ENCODE measurements at places on chromosomes 4 and X.

DNA sequence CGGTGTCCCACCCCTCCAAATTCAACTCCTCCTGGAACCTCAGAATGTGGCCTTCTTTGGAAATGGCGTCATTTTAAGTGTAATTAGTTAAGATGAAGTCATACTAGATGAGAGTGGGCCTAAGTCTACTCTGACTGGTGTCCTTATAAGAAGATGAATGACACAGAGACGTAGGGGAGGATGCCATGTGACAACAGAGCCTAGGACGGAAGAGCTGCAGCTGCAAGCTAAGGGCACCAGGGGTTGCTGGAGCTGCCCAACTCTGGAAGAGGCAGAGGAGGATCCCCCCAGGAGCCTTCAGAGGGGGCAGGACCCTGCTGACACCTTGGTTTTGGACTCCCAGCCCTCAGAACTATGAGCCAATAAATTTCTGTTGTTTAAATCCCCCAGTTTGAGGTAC, 115.1 kb downstream of the STK32B start:
- DNase-seq = no peak

DNA sequence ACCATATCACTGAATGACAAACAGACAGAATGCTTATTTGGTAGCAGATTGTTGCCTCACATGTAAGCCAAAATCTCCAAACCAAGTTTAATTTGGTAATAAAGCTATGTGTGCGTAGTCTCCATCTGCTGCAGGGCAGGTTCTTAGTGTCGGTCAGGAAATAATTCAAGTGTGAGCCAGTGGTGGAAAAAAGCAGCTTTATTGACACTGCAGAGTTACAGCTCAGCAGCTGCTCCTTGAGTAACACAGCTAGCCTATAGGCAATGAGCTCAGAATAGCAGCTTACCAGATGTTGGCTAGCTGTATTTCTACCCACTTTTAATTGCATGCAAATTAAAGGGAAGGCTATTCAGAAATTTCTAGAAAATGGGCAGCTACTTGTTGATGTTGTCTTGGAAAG, 757.8 kb upstream of the HS3ST1 start:
- DNase-seq = no peak

DNA sequence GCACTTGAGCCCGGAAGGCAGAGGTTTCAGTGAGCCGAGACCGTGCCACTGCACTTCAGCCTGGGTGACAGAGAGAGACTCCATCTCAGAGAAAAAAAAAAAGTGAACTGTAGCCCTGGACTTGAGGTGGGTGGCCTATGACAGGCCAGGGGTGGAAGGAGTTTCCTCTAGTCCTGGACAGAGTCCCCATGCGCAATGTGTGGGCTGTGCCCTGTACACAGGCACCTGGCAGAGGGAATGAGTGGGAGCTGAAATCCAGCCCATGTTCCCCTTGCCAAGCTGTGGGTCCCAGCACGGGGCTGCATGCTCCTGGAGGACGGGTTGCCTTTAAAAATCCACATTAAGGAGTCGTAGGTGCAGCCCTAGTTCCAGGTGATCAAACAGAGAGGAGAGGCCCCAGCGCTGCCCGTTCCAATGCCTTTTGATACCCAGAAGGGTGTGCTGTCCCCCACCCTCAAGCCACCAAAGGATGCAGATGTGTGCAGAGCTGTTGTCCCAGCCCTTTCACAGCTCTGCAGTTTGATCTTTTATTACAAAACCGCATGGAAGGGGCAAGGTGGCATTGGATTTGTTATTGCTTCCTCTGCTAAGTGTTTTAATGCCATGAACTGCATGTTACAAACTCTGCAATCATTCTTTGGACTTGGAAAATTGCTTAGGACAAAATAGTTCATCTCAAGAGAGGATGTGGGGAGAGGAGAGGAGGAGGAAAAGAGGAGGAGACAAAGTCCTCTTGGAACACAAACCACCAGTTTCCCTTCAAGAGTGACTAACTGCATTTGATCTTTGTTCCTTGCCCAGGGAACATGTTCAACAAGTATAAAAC, 38.0 kb upstream of the PDK3 start:
- DNase-seq = no peak

GRCh38 chr4:2930758-2931511, 32.3 kb downstream of the NOP14 start:
- DNase-seq = no peak

DNA sequence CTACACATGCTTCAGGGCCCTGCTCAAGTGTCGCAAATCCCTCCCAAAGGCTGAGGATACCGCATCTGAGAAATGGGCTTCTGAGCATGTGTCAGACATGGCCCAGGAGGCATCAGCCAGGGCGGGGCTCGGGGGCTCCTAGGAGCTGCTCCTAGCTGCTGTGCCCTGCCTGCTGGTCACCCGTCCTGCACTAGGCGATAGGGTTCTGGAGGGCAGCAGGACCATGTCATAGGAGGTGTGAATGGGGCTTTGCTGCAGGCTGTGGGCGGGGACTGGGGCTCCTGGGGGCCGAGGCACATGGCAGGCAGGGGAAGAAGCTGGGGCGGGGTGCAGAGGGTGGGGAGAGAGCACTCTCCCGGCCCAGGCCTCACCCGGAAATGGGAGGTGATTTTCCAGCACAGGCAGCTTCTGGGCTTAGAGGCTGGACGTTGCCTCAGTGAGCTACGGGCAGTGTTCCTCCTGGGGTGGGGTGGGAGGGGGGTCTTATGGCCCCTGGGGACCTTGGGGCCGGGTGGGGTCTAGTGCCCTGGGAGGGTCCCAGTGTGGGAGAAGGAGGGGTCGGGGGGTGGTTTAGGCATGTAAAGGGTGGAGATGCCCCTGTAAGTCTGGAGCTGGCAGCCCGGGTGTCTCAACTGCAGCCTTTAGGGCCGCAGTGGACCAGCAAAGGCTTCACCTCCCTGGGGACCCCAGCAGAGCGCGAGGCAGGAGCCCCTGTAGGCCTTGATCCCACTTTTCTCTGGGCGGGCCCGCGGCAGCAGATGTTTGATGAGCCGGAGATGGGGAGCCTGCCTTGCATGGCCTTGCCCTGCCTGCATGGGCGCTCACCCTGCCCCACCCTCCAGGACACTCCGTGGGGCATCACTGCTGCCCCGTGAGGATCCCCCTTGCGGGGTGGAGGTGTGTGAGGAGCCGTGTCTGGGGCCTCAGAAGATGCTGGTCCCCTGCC, 98.6 kb upstream of the LRPAP1 start:
- DNase-seq = no peak

DNA sequence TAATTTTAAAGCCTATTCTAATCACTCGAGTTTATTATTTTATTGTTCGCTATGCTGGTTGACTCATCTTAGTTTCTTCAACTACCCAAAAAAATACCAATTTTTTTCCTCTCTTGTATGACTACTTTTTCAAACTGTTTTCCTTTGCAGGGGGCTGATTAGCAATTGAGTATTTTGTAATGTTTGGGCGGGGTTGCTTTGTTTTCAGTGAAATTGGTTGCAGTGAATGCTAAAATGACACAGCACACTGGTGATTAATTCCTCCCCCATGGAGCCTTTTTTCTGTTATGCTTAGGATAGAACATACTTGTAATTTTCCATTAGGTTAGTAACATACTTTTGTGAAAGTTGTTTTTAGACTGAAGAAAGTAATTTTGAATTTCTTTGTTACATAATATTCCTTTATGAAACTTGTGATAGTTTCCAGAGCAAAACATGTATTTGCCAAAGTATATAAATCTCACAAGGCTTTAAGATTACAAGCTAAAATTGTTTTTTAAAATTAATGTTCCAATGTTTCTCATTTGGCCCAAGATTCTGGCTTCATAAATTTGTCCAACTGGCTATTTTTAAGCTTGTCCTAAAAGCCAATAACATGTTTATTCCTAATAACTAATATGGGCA, 120.4 kb downstream of the CHIC1 start:
- no peak for DNase-seq

DNA sequence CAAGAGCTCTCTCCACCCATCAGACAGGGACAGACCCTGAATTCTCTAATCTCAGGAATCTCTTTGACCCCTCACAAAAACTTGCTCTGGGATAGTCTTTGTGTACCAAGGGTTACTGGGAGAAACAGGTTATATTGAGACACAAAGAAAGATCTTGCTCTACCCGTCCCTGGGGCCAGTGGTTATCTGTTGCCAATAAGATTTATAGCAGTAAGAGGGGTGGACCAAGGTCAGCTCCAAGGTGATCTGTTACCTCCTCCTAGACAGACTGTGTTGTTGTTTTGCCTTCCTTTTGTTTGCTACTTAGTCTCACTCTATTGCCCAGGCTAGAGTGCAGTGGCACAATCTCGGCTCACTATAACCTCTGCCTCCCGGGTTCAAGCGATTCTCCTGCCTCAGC, 16.3 kb upstream of the ATP6AP2 start:
- no peak for DNase-seq

DNA sequence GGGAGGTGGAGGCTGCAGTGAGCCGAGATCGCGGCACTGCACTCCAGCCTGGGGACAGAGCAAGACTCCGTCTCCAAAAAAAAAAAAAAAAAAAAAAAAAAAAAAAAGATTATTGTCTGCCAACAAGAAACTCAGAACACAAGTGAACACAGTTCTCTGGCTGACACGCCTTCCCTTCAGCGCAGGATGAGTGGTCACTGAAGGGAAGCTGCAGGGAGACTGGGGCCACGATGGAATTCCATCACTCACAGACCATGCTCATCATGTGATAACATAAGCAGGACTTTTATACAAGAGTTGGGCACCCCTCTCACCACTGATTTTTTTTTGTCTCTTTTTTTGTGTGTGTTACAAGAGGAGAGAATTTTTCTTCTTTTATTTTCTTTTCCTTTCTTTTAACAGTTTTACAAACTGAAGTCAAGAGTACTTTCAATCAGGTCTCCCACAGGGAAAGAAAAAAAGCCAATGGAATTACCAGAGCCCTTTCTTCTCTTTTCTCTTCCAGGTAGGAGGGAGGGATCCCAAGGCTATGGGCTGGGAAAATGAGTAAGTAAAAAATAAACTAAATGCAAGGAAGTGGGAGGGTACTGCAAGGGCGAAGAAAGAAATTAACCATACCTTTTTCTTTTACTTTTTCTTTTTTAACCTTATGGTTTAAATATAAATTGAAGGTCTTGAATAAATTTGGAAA, 435.6 kb downstream of the GPM6A start:
- DNase-seq = no peak

GRCh38 chr4:16480011-16480410, 253.7 kb upstream of the TAPT1 start:
- no peak for DNase-seq

DNA sequence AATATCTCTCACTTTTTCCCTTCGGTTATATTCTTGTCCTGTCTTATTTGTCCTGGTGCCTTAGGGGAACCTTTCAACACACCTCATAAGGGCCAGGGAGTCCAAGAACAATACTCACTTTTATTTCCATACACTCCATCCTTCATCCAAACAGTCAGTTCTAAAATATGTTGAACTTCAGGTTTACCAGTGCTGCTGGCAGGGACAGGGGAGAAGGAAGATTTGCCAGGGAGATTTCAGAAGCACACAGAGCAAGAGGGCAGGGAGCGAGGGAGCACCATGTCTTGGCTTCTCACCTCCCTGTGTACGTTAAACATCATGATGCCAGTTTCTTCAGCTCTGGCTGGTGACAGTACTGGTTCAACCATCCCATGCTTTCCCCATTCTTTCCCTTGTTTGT, 631.1 kb upstream of the FAT1 start:
- no peak for DNase-seq

GRCh38 chr4:40619600-40619999, 10.1 kb downstream of the RBM47 start:
- DNase-seq = no peak

- DNase-seq = no peak
These were observed 257.4 kb downstream of the NLGN4X start for GRCh38 chrX:5971300-5971699.

GRCh38 chr4:36163198-36163597, 81.1 kb downstream of the ARAP2 start:
- DNase-seq = no peak

DNA sequence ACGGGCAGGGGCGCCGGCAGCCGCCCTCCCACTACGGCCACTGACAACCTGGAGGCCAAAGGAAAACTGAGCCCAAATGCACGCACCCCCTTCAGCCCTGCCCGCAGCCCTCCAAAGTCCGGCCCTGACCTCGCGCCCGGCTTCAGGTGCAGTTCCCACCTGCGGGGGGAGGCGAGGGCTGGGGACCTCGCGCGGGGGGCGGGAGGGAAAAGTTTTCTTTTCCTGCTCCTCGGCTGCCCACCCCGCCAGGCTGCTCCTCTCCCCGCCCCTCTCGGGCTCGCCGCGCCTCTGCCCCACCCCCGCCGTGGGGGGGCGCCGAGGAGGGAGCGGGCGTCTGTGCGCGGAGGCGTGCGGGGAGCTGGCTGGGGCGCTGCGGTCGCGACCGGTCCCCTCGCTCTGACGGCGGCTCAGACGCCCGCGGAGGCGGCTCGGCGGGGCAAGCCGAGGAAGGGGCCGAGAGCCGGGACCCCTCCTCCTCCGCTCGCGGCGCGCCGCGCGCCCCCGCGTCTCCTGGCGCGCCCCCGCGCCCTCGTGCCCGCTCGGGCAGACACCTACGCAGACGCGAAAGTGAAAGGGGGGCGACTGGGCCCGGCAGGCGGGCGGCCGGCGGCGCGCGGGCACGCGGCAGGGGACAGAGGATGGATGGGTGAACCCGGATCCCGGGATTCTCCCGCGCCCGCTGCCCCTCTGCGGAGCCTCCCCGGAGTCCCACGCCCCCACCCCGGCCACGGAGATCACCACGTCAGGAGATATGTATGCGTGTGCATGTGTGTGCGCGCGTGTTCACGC, 3.1 kb upstream of the NR3C2 start:
- DNase-seq = peak; percentile 14

- DNase-seq = peak; percentile 15
These were observed 46.6 kb downstream of the MAP7D3 start for GRCh38 chrX:136204571-136204970.

- no peak for DNase-seq
These were observed 467.0 kb downstream of the PCDH18 start for GRCh38 chr4:137065311-137065710.

DNA sequence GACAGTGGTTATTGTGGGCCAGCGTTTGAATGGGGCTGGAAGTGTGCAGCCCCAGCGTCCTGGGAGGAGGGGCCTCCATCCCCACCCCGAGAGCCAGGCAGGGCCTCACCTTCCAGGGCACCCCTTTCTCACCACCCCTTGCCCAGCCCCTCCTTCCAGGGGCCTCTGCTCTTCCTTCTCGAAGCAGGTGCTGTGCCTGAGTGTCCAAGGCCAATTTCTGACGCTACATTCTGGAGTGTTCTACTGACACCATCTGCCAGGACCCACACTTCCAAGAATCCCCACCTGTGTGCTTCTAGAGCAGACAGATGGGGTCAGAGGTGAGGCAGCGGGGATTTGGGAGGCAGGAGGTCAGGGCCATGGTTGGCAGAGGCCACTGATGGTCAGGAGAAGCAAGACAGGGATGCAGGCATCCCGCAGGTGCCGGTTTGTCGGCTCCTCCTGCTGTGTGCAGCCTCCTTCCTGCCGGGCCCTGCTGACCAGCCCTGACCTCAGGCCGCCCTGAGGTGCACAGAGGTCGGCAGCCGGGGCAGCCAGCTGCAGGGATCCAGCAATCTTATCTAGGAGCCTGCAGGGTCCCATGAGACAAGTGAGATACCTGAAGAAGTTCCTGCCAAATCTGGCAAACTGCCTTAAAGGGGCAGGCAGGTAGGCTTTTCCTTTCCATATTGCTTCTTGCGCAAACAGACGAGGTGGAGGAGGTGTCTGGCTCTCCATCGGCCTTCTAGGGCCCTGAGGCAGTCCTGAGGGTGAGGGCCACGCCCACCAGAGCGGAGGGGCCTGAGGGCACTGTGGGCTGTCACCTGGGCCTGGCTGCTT, 18.8 kb downstream of the MSANTD1 start:
- no peak for DNase-seq

GRCh38 chrX:68354879-68355628, 78.2 kb downstream of the OPHN1 start:
- DNase-seq = no peak

GRCh38 chrX:151359931-151360871, 36.8 kb upstream of the VMA21 start:
- DNase-seq = peak; percentile 37

GRCh38 chr4:24778464-24779225, 16.7 kb upstream of the SOD3 start:
- DNase-seq = no peak
